ENCODE measurements at places on chromosomes 16 and 17.

DNA sequence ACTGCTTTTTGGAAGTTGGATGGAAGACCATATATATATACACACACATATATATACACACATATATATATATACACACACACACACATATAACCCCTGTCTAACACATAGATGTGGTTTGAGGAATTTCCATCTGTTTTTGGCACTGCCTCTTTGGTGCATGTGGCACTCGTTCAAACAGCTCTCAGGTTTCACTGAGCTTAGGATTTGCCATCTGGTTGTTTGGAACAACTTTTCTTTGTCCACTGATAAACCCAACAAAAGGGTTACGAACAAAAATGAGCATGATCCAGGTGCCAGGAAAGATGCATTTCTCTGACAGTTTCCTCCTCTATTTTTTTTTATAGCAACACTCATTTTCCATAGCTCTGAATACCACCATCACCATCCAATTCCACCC lies 14.6 kb upstream of the KCNJ16 start:
- no peak for DNase-seq

DNA sequence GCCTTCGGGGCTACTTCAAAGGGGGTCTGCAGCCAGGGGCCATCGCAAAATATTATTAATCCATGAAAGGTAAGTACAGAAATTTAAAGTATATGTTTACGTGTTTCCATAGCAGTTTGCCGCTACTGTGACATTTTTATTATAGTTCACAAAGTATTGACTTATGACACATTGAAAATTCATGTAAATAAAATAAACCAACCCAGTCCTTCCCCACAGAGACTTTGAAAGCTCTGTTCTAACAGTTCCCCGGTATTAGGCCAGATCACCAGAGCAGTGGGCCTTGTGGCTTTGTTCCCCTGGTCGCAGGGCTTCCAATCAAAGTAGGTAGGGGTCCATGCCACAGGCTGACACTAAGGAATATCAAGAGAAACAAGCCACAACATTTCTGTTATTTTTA lies 13.9 kb downstream of the KIAA0753 start:
- no peak for DNase-seq

GRCh38 chr16:82582975-82583374 lies 43.8 kb upstream of the CDH13 start:
- DNase-seq = no peak

- peak; percentile 20 for DNase-seq
Measured at GRCh38 chr17:16936536-16937310, 35.2 kb downstream of the TNFRSF13B start.

DNA sequence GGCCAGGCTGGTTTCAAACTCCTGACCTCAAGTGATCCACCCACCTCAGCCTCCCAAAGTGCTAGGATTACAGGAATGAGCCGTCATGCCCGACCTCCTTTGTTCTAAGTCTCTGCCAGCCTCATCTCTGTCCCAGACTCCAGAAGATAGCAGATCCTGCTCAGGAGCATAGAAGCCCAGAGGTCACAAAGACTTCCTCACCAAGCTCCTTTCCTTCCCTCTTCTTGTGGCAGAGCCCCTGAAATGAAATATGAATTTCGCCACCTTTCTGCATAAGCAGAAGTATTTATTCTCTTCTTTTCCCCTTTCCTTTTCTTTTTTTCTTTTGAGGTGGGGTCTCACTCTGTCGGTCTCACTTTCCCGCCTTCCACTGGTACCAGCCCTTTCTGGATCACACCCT lies 11.5 kb upstream of the PIPOX start:
- no peak for DNase-seq

DNA sequence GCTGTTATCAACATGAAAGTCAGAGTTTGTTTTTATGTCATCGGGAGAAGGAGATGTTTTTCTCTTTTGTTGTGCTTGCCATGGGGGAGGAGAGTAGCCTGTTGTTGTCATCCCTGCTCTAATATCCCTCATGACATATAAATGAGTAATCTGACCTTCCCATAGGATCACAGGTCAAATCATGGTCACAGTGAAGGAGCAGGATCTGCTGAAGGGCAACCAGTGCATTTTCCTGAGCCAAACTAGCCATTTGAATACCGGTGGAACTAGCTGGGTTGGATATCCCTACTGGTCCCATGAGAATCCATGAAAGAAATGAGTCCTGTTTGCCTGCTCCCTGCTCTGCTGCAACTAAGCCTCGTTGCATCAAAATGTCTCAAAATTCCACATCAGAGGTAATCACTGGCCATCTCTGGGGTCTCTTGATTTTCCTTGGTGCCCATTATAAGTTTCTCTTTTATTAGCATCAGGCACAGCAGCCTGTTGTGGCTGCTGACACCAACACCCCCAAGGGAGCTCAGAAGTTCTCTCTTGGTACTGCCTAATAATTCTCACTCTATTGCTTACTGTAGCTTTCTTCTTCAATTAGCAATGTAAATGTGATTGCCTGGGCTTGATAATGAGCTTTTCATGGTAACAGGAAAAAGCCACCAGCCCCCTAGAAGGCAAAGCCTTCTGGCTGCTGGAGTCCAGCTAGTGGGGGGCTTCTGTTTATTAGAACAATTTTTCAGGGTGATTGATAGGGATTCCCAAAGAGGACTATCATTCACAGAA lies 211.4 kb upstream of the ERCC4 start:
- DNase-seq = no peak

DNA sequence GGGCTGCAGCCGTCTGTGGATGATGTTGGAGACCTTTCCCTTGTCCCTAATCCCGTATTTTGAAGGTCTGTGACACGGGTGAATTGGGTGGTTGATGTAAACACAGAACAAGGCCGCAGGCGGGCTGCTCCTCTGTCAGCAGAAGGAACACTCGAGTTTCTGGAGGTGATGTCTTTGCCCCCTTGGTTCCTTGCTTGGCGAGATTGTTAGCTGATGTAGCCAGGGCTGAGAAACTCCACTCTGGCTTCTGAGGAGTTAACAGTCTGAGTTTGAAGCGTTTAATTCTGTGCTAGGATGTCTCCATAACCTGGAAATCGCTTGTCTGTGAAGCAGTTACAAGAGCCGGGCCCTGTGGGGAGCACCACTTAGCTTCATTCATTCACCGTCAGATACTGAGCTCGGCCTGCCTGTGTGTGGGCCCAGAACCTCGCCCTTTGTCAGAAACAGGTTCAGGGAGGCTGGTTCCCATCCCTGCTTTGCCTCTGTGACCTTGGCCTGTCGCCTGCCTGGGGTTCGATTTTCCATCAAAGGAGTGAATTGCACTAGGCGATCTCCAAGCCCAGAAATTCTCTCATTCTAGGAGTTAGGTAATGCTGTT lies 1.3 kb downstream of the MAPK8IP3 start:
- no peak for DNase-seq

GRCh38 chr17:1583556-1583955 lies 21.0 kb upstream of the PITPNA start:
- no peak for DNase-seq

DNA sequence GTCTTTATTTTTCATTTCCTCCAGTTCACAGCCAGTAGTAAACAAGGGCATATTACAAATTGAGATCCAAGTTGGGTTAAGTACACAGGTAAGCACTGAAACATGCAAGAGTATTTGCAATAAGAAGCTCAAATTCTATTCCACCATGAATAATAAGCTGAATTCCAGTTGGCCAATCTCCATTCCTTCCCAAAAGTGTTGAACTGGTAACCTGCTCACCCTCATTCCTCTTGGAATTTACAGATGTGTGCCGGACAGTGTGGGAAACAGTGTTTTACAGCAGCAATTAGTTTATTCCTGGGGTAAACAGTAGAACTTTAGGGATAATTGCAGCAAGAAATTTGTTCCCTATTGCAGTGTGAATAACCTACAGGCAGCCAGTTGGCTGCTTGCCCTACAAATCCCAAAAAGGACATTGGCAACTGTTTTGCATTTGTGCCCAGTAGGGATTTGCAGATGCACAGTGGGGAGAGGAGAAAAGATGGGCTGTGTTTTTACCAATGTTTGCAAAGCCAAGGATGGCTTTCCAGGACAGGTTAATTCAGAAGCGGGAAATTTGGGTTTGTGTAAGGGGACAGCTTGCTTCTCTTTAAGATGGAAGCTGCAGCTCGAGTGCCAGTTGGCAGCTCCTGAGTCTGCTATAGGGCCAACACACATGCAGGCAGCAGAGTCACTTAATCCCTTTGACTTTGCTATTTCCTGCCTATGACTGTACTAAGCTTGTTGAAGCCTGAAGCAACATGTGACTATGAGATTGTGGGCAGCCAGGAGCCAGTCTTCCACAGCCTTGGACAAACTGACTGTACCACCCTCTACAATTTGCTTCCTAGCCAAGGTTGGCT lies 318.9 kb downstream of the MAP2K6 start:
- DNase-seq = no peak

DNA sequence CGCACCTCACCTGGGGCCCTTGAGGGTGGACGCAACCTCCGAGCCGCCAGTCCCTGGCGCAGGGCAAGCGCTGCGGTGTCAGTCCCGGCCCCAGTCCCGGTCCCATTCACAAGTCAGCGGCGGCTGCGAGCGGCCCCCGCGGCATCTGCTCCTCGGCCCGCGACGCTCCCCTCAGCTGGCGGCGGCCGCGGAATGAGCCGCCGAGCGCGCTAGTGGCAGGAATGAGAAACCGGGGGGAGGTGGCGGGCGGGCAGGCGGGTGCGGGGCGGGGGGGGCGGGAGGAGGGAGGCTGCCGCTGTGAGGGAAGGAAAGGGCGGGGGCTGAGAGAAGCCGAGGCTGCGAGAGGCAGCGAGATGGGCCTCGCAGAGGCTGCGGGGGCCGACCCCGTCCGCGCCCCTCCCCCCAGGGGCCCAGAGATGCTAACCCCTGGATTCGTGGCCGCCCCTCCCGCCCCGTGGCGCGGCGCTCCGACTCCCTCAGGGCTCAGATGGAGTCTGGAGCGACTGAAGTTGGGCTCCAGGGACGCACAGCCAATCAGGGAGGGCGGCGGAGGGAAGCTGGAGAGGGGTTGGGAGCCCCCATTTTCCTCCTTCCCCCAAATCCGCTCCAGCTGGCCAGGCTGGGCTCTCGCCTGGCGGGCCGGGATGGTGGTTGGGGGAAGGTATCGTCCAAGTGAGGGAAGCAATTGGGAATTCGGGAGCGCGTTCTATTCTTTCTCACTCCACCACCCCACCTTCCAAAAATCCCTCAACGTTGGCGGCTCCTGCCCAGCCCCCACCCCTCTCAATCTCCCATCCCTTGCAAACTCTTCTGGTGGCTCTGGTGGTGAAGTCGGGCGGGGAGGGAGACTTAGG lies at the start of gene CDH11:
TSS of gene CDH11 (minus strand) at position 194 of the 854 bp plus-strand sequence. CDS start 117,194 bp downstream, outside the sequence.
- DNase-seq = peak; percentile 78

DNA sequence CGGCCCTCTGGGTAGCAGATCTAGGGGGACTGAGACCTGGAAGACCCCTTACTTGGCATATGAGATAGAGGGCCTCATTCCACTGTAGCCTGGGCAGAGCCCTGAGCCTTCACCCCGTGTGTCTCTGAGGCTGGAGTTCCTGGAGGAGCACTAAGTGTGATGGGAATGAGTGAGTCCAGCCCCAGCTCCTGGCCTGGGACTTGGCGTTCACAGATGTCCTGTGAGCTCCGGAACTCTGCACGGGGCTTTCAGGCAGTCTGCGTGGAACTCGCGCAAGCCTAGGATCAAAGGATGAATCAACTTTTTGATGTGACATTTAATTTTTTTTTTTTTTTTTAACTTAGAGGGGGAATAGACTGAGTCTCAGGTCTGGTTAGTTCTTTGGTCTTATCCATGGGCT lies 1.8 kb downstream of the NKD1 start:
- DNase-seq = peak; percentile 78

DNA sequence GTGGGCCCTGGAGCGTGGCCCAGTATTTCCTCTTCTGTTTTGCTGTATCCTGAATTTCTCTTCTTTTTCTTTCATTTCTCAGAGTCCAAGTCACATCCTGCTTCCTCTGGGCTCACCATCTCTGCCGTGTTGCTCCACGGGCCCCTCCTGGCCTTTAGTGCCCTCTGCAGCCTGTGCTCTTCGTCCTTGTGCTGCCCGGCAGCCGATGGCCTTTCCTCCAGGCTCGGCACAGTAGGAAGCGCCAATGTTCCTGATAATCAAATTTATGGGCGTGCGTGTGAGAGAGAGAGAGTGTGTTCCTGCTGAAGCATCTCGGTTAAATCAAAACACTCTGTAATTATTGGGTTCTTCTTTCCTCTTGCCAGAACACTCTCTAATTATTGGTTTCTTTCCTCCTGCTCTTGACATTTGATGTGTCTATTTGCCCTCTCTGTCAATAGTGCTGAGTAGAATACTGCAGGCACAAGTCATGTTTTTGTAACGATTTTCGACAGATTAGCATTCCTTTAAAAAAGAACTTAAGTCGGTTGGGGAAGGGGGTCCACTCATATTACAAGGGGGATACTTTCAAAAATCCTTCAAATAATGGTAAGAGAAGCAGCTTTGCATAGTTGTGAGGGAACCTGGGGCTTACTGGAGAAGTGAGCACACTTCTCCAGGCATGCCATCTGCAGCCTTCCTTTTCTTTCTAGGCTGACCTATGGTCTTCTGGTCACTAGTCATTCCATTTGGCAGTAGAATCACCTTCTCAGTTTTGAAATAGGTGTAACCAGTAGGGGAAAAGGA lies 126.6 kb downstream of the RPTOR start:
- DNase-seq = no peak

DNA sequence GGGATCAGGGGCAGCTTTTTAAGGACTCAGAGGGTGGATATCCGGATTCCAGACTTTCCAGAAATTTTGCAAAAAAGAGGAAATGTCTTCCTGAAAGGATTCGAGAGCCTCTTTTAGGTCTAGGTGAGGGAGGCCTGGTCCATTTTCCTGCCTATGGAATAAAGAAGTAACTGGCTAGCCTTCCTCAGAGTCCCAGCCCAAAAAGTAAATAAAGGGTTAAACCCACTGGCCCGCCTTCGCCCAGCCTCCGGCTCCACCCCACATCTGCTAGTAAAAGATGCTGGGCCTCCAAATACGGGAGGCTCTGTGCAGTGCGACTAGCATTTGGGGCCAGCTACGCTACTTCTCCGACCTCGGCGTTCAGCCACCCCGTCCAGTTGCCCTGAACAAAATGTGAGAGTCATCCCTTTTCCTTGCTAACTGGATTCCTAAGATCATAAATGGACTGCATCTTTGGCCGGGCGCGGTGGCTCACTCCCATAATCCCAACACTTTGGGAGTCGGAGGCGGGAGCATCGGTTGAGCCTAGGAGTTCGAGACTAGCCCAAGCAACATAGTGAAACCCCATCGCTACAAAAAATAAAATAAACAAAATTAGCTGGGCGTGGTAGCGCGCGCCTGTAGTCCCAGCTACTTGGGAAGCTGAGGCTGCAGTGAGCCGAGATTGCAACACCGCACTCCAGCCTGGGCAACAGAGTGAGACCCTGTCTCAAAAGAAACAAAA lies 824 bp upstream of the MPP2 start:
- peak; percentile 93 for DNase-seq

DNA sequence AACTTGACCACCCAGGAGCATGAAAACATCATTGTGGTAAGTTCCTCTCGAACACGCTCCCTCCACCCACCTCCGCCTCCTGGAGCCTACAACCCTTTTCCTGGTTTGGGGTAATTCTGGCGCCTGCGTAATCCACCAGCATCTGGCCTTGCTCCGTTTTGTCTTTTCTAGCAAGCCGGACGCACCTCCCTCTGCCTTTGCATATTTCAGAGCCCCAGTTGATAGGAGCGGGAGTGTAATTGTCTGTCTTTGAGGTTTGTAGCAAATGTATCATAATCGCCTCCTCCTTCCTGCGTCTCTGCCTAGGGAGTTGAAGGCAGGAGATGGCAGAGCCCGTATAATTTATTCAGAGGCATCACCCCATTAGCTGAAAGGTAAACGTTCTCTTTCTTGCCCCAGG lies 121.3 kb upstream of the PLCG2 start:
- DNase-seq = peak; percentile 85
